ENCODE measurements at places on chromosomes 13 and 19.

DNA sequence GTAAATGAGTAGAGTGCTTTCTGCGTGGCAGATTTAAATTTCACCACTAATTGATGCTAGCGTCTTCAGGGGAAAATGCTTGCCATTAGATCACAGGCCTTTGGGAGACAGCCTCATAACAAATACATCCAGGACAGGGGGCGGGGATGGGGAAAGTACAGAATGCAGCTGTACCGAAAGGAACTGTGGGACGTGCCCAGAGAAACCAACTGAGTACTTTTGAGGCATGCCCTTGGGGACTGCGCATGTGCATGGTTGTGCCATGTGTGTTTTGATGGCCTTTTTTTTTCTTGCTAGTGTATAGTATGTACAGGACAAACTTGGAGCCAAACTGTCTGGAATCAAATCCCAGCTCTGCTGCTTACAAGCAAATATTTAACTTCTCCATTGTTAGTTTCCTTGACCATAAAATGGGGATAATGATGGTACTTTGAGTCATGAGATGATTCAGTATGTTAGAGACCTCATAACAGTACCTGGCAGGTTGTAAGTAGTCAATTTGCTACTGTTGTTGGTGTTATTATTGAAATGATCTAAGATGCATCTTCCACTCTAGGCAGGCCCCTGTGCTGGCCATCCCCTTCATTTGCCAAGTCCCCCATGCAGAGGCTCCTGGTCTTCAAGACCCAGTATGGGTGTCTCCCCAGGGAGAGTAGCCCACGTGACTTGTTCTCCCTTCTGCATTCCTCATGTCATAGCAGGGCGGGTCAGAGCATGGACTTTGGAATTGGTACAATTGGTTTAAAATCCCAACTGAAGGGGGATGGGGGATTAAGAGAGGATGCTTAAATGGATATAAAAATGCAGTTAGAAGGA is 68.3 kb upstream of the NPAS1 start:
- no peak for DNase-seq

DNA sequence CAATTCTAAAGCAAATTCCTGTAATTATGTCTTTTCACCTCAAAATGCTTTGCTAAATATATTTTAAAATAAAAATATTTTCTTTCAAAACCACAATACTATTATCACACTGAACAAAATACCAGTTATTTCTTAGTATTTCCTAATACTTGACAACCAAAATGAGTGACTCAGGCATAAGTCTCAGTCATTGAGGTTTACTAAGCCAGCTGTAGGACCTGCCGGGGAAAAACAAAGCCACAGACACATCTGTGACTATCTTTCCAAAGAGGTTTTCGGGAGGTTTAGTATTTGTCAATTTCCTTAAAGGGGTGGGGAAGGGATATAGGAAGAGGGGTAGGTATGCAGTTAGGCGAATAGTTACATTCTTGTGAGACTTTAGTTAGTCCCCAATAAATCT is 3.2 kb upstream of the ZNF235 start:
- DNase-seq, result no peak

GRCh38 chr13:42116225-42116624 is 67.8 kb downstream of the DGKH start:
- DNase-seq, result no peak

DNA sequence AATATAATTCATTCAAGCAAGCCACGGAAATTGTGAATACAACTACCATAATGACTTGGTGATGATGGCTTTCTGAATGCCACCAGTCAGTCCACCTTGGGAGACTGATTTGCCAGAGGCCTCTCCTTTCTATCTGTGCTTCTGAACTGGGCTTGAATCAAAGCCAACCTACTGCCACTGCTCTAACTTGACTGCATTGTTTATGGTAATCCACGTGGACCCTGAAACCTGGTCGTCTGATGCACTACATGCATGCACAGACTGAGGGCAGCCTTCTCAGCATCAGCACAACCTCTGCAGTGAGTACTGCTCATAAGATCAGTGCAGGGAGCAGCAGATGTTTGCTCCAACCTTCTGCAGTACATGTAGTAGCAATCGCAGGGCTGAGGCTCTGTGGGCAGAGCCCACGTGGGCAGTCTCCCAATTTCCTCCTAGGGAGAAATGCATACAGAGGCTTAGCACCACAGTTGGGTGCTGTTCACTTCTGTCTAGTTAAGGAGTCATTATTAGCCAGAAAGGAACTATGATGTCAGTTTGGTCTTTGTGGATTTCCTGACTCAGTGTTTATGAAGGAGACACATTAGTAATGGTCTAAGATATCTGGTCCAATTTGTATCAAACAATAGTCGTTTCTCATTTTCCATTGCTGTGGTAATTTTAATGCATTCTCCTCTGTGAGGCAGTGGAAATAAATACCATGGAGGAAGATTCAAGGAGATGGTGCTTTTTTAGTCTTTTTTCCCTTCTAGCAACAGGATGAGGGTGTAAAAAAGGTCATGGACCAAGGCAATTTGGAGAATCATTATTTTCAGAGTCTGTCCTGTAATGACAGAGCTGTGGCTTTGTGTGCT is 82.5 kb downstream of the AKAP11 start:
- no peak for DNase-seq

GRCh38 chr13:38213314-38213713 is 136.3 kb upstream of the UFM1 start:
- DNase-seq, result no peak

DNA sequence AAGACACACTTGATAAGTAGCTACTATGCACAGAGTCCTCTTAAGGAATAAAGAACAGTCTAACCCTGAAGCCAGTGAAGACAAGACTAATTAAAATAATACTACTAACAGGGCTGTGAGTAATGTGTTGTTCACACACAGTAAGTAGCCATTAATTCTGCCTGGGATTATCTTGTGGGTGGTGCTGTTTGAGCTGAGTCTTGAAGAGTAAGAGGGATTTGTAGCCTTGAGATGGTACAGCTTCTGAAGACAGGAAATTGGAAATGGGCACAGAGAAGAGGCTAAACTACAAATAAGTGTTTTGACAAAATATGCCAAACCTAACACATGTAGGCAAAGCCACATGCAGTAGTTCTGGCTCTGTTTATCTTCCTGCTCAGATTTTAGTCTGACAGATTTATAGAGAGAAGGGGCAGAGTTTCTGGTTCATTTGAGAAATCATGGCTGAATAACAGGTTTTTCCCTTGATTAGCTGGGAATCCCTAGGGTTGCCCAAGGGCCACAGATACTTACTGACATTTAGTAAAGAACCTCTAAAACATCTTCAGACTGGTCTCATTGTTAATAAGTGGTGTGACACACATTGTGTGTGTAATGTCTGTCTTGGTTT is 38.0 kb downstream of the ITGBL1 start:
- no peak for DNase-seq

GRCh38 chr19:19417046-19417445 is 11.6 kb downstream of the GATAD2A start:
- no peak for DNase-seq

GRCh38 chr19:58338336-58338735 is 11.5 kb downstream of the ZSCAN22 start:
- DNase-seq, result no peak

GRCh38 chr19:10286803-10287737 is at the start of gene ICAM4:
Gene ICAM4 (plus strand): TSS chr19:10286955. CDS start chr19:10287013, 58 bp downstream.
- DNase-seq, result no peak

DNA sequence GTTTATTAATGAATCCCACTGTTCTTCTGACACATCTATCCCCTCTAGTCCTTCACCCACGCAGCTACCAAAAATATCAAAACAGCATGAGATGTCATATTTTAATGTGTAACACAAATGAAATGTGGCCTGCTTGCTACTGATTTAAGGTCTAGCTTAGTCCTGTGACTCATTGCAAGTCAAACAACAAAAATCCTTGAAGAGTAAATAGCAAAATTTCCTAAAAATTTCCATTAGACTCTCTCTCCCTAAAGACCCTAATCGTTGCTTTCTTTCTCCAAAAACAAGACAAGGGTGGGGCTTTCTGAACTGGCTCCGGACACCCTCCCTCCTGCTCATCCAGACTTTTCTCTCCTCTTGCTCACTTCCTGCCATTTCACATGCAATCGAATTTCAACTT is 99.9 kb upstream of the IPO5 start:
- DNase-seq, result no peak
